Pulmonary artery endothelial cell (primary cell): ENCODE measurements at places on chromosomes 5 and 9. TPM values are rescaled to one million over a fixed set of nuclear protein-coding genes. Genes with fewer than 3 reads are reported as not detected.

The RANBP17 gene
- total RNA-seq, result 6.9 and 12.3 TPM in 2 replicates

The ARHGEF39 gene
- 0.86 and 2.0 TPM in 2 replicates for total RNA-seq

The RUFY1 gene
- total RNA-seq, result 46.6 and 51.8 TPM in 2 replicates

The CDX1 gene
- not detected in 2 replicates for total RNA-seq

The SEMA5A gene
- 0.04 and 0.40 TPM in 2 replicates for total RNA-seq

The SHOC1 gene
- total RNA-seq, result not detected in 2 replicates

The CNTLN gene
- 8.6 and 11.0 TPM in 2 replicates for total RNA-seq

The GARNL3 gene
- total RNA-seq, result 3.1 and 4.4 TPM in 2 replicates

The C5orf52 gene
- not detected in 2 replicates for total RNA-seq

The FRRS1L gene
- total RNA-seq, result under 0.01 TPM in 1 of 2 replicates, not detected in the other

The ANKHD1 gene
- 59.8 and 89.8 TPM in 2 replicates for total RNA-seq

The PRLR gene
- not detected in 2 replicates for total RNA-seq

The SPATA31A3 gene
- total RNA-seq, result not detected in 2 replicates

The PDLIM7 gene
- total RNA-seq, result 82.4 and 89.8 TPM in 2 replicates

The TAF11L12 gene
- not detected in 2 replicates for total RNA-seq

The STKLD1 gene
- total RNA-seq, result 0.46 and 0.81 TPM in 2 replicates

The ECPAS gene
- 102 and 131 TPM in 2 replicates for total RNA-seq

The IL7R gene
- 0.39 and 1.2 TPM in 2 replicates for total RNA-seq

The IRX1 gene
- total RNA-seq, result not detected in 2 replicates

The IL33 gene
- 16.6 and 24.4 TPM in 2 replicates for total RNA-seq

The ABO gene
- not detected in 2 replicates for total RNA-seq

The CD180 gene
- total RNA-seq, result not detected in 2 replicates

The ADGRD2 gene
- not detected in 2 replicates for total RNA-seq

The PCDHGA7 gene
- total RNA-seq, result 0.59 and 0.95 TPM in 2 replicates

The SPAG8 gene
- total RNA-seq, result 0.20 and 0.25 TPM in 2 replicates

The MYOZ3 gene
- 0.25 and 0.59 TPM in 2 replicates for total RNA-seq

The ACSL6 gene
- total RNA-seq, result not detected in 2 replicates

The HAND1 gene
- total RNA-seq, result 0.07 TPM in 1 of 2 replicates, not detected in the other

The SH3RF2 gene
- 1.3 and 2.5 TPM in 2 replicates for total RNA-seq

The RAB3C gene
- total RNA-seq, result 0.14 and 0.20 TPM in 2 replicates

The SPATA31C1 gene
- total RNA-seq, result not detected in 2 replicates

The MATR3 gene
- 213 and 361 TPM in 2 replicates for total RNA-seq

The DOLPP1 gene
- 10.4 and 18.4 TPM in 2 replicates for total RNA-seq

The C1QTNF2 gene
- 0.07 and 0.11 TPM in 2 replicates for total RNA-seq

The GRXCR2 gene
- not detected in 2 replicates for total RNA-seq

The GRIN1 gene
- 0.04 and 0.26 TPM in 2 replicates for total RNA-seq

The CYSRT1 gene
- 0.11 and 0.46 TPM in 2 replicates for total RNA-seq

The FAM169A gene
- 0.13 and 0.71 TPM in 2 replicates for total RNA-seq

The FAM151B gene
- 3.1 and 3.7 TPM in 2 replicates for total RNA-seq

The GMCL2 gene
- total RNA-seq, result not detected in 2 replicates

The COL5A1 gene
- 57.7 and 87.1 TPM in 2 replicates for total RNA-seq

The CAMK2A gene
- total RNA-seq, result not detected in 2 replicates

The FAM219A gene
- 11.1 and 11.6 TPM in 2 replicates for total RNA-seq

The FREM1 gene
- total RNA-seq, result 0.18 and 0.20 TPM in 2 replicates

The MAMDC4 gene
- total RNA-seq, result 0.86 and 2.1 TPM in 2 replicates

The FOXD4L4 gene
- 0.20 and 0.25 TPM in 2 replicates for total RNA-seq

The IL4 gene
- total RNA-seq, result not detected in 2 replicates

The CDHR2 gene
- total RNA-seq, result not detected in 2 replicates

The RNF183 gene
- not detected in 2 replicates for total RNA-seq

The ADGRV1 gene
- 0.04 and 0.20 TPM in 2 replicates for total RNA-seq

The PDGFRB gene
- 0.07 and 0.14 TPM in 2 replicates for total RNA-seq

The NUTM2F gene
- total RNA-seq, result not detected in 2 replicates

The HRH2 gene
- total RNA-seq, result 0.26 TPM in 1 of 2 replicates, not detected in the other

The UHRF2 gene
- total RNA-seq, result 89.9 and 123 TPM in 2 replicates
